Left kidney (tissue), 8 donors: ENCODE measurements at places on chromosomes 1 and 21. TPM values are rescaled to one million over a fixed set of nuclear protein-coding genes. Genes with fewer than 3 reads are reported as not detected.

The PFDN2 gene
- 61.2 TPM for polyA plus RNA-seq

DNA sequence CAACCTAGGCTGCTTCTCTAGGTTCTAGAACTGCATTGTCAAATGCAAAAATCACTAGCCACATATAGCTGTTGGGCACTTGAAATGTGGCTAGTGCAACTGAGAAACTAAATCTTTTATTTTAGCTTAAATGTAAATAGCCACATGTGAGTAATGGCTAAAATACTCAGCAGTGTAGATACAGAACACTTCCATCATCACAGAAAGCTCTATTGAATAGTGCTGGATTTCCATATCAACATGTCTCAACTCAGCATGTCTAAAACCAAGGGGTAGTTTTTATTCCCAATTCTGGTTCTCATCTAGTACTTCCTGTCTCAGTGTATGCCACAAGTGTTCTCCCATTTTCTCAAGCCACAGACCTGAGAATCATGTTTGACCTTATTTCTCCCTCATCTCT, 7.5 kb upstream of the TP53BP2 start:
- DNase-seq: no peak

The NFASC gene
- 34.4 TPM for polyA plus RNA-seq

- no peak for DNase-seq
These were observed 116.1 kb upstream of the DPT start for GRCh38 chr1:168845140-168845539.

GRCh38 chr1:22600071-22600816, 36.2 kb upstream of the C1QA start:
- no peak for DNase-seq

GRCh38 chr1:87141556-87141955, 187.1 kb upstream of the LMO4 start:
- DNase-seq: no peak

GRCh38 chr1:111082421-111083203, 57.3 kb downstream of the DRAM2 start:
- DNase-seq: no peak

The PDZK1 gene
- 192 TPM for polyA plus RNA-seq

The MAP3K7CL gene
- 9.6 TPM for polyA plus RNA-seq
